Substantia nigra (tissue), 51 donors: ENCODE measurements at places on chromosomes 16 and 17.
A peak's percentile ranks its signal among the peaks of the same experiment; 100 is the strongest.

GRCh38 chr17:41098481-41098880 is 539 bp upstream of the KRTAP4-8 start:
- DNase-seq, result no peak

DNA sequence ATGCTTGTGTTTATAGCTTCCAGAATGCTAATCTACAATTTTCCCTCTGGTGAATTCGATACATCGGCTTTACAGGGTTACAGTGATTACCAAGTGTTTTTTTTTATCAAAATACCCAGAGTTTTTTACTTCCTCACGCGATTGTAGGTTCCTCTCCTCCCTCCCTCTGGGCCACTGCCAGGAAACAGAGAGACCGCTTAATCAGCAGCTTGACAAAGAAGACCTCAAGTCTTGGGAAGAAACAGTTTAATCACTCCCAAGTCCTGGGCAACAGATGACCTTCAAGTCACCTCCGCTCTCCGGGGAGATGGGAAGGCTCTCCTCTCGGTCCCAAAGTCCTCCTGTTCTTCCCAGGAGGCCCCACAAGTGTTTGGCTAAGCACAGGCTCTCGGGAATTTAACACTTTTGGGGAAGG is 23.5 kb downstream of the SMTNL2 start:
- DNase-seq, result peak; percentile 31

DNA sequence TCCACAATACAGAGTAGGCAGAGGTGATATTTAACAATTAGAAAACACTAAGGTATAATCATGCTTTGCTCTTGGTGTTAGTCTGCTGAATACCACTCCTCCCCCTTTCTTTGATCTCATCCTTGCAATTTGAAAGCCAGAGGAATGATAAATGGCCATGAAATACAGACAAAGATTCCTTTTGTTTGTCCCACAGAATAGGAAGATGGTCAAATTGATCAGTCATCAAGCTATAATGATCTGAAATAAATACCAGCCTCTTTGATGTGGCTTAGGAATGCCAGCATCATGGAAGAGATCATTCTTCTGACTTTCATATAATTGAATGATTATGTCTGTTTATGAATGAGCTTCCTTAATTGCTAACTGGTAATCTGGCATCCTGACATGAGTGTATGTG is 1541.7 kb upstream of the CDH8 start:
- DNase-seq, result no peak

GRCh38 chr16:53266156-53266555 is 168.1 kb upstream of the RBL2 start:
- DNase-seq, result no peak

DNA sequence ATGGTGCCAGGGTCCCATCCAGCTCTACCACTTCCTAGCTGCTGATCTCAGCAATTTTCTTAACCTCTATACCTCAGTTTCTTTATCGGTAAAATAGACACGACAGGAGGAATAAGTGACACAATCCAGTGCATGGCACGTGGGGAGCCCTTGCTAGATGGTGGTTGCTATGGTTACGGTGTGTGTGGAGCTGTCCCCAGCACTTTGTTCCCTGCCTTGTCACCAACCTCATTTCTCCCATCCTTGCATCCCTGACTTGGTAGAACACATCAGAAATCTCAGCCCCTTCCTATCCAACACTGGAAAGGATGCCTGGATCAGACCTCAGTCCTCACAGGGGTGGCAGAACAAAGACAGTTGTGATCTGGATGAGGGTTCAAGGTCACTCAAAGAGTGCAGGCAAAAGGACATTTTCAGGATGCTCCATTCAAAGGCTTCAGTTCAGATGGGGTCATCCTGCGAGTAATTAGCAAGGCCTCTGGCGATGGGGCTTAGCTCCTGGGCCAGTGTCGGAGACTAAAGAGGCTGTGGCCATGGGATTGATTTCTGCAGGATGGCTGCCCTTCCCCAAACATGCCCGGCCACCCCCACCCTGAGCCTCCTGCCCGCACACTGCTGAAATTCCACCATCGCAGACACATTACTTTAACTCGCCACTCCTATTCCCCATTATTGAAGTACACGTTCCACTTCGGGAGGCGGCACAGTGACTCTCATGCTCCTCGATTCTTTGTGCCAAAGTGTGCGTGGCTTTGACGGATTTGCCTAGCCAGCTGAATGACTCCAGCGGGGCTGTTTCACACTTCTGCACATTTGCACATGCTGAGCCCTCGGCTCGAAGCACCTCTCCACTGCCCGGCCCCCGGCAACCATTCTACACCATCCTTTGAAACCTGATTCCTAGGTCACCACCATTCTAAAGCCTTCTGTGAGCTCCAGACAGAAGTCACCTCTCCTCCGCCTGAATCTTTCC is 40.3 kb downstream of the WNT3 start:
- DNase-seq, result no peak

DNA sequence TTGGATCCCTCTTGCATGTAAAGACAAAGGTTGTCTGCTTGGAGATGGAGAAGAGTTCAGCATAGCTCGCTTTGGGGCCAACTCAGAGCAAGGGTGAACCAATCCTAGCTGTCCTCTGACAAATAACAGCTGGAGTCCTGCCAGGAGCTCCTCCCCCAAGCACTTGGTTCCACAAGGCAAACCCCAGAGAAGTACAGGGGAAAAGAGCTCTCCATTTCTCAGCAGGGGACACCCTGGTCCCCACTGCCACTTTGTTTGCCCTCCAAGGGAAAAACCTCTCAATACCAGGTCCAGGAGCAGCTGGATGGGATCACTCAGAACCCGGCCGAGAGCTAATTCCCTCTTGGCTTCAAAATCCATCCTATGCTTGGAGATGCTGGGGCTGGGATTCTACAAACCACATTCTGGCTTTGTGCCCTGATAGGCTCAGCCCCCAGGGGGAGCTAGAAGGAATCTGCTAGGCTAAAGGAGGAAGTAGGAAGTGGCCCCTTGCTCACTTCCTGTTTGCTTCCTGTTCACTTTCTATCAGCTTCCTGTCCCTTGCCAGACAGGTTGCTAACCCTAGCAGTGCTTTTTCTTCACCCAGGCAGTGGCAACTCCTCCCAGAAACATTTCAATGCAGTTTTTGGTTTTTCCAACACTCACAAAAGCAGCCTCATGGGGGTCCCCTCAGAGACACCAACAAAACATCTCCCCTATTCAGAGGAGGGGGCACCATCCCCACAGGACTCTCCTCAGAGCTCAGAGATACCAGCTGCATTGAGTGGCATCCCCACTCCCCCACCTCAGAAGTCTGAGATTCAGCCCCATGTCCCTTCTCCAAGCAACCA is 30.7 kb downstream of the CDRT4 start:
- DNase-seq, result no peak

DNA sequence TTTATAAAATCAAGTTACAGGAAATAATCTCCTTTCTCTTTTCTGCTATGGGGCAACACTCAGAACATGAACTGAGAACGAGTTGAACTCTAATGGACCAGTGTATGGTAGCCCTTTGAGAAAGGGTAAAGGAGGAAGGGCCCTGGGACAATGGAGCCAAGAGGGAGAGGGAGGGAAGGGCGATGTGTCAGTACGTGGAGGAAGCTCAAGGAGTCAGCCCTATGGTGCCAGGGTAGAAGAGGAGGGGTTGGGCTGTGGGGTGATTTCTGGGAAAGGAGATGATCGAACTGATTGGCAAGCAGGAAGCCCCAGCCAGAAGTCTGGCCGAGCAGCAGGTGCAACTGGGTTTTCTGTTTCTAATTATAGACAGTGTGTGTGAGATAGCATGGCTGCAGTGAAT is 4.3 kb upstream of the WIPI1 start:
- DNase-seq, result no peak

DNA sequence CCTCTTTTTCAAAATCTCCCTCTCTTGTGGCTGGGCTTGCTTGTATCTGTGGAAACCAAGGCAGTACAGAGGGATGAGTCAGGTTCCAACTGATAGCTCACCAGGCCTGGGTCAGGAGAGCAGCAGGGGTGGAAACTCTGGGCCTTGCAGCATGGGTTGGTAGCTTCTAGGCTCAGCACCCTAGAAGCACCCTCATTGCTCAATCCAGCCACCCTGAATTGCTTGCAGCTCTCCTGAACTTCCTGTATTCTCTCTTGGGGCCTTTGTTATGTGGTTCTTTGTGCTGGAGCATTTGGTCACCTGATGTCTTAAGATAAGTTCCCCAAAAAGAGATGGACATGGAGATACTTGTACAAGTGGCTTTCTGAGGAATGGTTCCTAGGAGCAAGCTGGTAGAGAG is 169.4 kb downstream of the IRX5 start:
- DNase-seq, result no peak

- DNase-seq, result no peak
Observed at GRCh38 chr17:15454346-15454745, 13.1 kb downstream of the CDRT4 start.

DNA sequence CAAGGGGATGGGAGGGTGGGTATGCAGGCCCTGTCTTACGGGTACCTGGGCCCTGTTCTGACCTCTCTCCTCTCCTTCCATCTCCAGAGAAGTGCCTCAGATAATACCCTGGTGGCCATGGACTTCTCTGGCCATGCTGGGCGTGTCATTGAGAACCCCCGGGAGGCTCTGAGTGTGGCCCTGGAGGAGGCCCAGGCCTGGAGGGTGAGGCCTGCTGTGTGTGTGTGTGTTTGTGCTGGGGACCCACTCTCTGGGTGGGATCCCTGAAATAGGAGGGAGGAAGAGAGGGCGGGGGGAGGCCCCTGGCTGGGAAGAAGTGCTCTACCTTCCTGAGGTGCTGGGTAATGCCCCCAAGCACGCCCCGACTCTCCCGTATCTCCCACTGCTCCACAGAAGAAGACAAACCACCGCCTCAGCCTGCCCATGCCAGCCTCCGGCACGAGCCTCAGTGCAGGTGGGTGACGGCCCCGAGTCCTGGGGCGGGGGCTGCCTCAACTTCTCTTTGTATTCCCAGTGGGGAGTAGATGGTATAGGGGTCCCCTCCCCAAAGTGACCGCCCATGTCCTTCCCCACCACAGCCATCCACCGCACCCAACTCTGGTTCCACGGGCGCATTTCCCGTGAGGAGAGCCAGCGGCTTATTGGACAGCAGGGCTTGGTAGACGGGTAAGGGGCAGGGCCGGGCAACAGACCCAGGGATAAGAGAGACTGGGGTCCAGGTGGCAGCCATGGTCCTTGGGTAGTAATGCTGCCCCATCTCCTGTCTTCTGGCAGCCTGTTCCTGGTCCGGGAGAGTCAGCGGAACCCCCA is 7.8 kb downstream of the GRB7 start:
- no peak for DNase-seq

- DNase-seq, result peak; percentile 76
Observed at GRCh38 chr16:3099732-3100499, 822 bp upstream of the ZSCAN10 start.

DNA sequence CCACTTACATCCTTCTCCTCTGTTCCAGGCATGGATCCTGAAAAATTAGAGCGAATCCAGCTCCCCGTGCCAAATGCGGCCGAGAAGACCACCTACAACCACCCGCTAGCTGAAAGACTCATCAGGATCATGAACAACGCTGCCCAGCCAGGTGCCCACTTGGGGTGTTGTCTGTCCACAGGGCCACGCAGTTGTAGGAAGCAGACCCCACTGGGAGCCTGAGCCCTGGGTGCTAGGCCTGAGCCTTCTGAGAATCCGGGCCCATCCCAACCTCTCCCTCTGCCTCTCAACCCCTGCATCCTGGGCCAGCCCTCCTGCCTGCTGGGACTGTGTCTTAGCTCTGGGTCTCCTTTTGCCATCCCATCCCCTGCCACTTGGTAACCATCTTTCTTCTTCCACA is 95.4 kb downstream of the CLEC16A start:
- DNase-seq, result no peak

DNA sequence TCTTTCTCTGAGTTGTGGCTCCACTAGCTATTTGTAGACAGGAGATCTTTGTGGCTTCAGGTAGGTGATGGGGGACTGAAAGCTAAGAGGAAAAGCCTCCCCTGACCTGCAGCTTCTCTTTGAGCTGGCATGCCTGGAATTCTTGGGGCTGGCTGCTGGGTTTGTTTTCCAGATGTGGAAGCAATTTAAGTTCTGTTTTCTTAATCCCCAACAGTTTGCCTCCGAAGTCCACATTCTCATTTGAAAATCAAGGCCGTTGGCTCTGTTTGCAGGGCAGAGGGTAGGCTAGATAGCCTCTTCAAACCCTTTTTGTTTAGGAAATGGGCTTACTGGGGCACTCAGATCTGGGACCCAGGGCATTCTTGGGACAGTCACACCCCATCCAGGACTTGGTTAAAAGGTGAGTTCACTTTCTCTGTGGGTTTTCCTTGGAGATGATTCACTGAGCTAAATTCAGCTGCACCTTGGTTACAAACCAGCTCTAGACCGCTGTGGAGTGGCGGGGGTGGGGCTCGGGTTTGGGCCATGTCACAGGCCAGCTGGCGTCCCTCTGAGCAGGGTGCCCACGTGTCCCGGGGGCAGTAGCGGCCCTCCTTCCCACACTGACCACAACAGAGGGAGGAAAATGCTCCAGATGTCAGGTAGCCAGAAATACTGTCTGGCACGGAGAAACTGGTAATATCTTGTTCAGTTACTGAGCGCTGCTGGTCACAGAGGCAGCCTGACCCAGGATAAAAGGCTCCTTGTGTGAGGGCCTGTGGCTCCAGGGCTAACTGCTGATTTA is 108.5 kb downstream of the RAB11FIP4 start:
- peak; percentile 79 for DNase-seq

- peak; percentile 50 for DNase-seq
Observed at GRCh38 chr17:39623356-39623950, 3.3 kb upstream of the PPP1R1B start.

- DNase-seq, result no peak
Observed at GRCh38 chr17:37430051-37430627, 23.5 kb downstream of the TADA2A start.

DNA sequence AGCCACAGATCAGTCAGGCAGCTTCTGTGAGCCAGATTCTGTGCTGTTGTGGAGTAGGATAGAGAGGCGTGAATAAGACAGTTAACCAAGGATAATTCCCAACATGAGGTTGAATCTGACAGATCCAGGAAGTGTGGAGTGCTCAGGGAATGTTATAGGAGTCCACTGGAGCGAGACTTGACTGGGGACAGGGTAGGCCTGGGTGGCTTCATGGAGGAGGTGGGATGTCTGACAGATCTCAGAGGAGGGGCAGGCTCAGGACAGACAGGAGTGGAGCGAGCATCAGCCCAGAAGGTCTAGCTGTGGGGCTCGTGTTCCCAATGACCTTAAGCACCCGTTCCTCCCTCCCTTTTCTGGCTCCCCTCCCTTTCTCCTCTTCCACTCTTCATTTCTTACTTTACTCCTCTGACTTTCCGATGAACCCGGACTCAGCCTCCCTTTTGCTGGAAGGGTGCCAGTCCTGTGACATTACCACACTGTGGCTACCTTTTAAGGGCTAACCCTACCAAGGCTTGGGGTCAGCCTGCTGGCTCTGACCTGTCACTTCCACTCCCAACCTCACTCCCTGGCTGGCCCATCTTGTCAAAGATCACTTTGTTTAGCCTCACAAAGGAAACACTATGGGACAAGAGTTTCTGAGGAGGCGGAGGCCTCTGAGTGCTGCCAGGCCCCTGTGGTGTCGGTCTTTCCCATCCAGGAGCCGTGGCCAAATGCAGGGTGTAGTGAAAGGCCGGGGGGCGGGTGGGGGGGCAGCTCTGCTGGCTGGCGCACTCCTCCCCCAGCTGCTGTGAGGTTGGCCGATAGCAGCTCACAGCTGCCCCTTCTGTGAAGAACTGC is 28.5 kb upstream of the EFCAB13 start:
- DNase-seq, result no peak

GRCh38 chr16:49128740-49129139 is 152.9 kb downstream of the CBLN1 start:
- no peak for DNase-seq

GRCh38 chr17:75652341-75652740 is 14.6 kb downstream of the RECQL5 start:
- no peak for DNase-seq
